ENCODE measurements at places on chromosomes 4 and X.

DNA sequence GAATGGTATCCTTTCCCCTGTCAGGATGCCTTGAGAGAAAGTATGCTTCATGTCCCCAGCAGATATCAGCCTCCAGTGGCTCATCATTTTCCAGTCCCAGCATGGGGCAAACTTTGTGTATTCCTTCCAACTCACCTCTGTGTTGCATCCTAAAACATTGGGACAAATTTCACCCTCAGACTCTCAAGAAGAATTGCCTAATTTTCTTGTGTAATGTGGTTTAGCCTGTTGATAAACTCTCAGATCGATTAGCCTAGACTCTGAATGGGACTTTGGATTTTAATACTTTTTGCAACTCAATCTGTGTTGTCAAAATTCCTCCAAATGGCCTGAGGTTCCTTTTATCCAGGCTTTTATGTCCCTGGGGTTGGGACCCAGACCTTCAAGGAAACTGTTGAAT, 805.3 kb downstream of the C4orf33 start:
- DNase-seq: no peak

GRCh38 chrX:79630033-79631009, 263.2 kb upstream of the ITM2A start:
- no peak for DNase-seq

- DNase-seq: no peak
Measured at GRCh38 chrX:74353984-74354383, 50.0 kb downstream of the ZCCHC13 start.

GRCh38 chrX:129780441-129781105, 824 bp downstream of the SASH3 start:
- no peak for DNase-seq

- no peak for DNase-seq
Measured at GRCh38 chr4:33086331-33086925, 2366.3 kb downstream of the PCDH7 start.

DNA sequence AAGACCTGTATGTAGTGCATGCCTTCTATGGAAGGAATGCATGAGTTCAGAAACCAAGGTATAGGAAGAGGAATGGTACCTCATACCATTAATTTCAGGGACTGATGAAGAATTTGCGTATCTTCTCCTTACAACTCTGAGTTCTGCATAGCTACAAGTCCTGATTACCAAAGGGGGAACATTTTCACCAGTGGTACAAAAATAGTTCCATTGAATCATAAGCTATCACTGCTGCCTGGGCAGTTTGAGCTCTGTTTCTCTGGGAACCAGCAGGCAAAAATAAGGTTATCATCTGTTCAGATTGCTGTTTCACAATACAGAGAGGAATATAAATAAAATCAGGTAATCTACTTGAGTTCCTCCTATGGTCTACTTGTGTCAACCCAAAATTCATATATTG, 77.9 kb upstream of the GNPDA2 start:
- DNase-seq: no peak

GRCh38 chr4:115159141-115159540, 45.7 kb upstream of the NDST4 start:
- no peak for DNase-seq

DNA sequence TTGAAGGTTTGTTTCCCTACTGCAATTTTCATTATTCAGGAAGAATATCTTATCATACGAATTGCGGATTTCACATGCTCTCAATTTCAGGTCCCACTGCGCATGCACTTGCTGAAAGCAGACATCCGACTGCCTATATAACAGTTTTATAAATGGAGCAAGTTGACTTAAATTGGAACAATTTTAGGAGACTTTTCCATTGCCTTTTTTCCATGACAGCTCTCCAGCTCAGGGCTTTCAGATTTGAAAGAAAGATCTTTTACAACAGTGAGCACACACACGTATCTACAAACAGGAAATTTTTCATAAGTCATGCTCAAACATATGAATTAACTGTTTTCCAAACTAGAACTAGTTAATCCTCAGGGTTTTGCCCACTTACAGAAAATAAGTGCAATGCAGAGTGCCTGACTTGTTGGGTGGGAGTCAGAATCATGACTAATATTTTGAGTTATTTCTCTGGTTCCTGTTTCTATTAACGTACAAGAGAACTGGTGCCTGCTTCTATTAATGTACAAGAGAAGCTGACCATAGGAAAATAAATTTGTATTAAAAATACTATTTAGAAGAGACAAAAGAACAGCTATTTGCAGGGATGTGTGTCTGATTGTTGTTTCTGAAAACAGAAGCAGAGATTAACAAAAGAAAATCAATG, 137.9 kb downstream of the GPC3 start:
- no peak for DNase-seq

DNA sequence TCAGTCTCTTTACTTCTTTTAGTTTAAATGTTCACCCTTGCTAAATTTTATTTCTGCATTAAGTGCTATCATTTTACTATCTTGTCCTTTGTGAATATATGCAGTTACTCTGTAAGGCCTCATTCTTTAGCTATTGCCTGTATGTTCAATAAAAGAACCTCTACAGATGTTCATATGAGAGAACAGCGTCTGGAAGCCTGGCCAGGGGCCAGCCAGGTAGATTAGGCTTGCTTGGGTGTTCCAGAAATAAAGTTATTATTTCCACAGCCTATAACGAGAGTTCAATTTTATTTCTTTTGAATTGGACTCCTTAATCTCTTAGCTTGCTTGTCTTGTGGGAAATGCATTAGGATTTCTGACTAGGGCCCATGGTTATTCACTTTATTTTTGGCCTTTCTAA, 214.5 kb downstream of the TLL1 start:
- DNase-seq: no peak

GRCh38 chrX:79065696-79066095, 78.8 kb upstream of the GPR174 start:
- no peak for DNase-seq

GRCh38 chr4:157315968-157316367, 95.4 kb downstream of the GRIA2 start:
- no peak for DNase-seq

- no peak for DNase-seq
Measured at GRCh38 chr4:60020389-60020788, 1179.7 kb upstream of the ADGRL3 start.

- no peak for DNase-seq
Measured at GRCh38 chr4:165947019-165947418, 74.0 kb downstream of the TLL1 start.
